Common myeloid progenitor, CD34-positive (primary cell): ENCODE measurements at places on chromosomes 7 and 10.

- DNase-seq = no peak
Observed at GRCh38 chr7:28958980-28959347, 834 bp upstream of the TRIL start.

GRCh38 chr10:99346247-99346646, 17.1 kb downstream of the CNNM1 start:
- DNase-seq = no peak

- no peak for DNase-seq
Observed at GRCh38 chr10:118239236-118239630, 102.9 kb downstream of the FAM204A start.

DNA sequence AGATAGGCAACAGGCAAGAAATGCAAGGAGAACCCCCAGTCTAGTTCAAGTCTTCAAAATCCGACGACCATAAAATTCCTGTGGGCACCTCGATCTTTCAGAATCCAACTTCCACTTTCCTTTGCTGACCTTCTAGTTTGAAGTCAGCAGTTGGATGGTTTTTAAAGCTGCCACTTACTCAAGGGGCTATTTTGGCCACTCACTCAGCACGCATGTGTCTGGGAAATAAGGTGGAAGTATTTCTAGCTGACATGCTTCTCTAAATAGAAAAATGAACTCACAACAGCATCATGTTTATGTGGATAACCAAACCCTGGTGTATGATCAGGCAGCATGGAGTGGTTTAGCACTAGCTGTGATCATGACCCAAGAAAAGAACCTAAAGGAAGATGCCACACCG, at the start of gene NRAP:
NRAP (minus strand) TSS at position 134 of the 400 bp plus-strand sequence. CDS start 159 bp downstream, outside the sequence.
- no peak for DNase-seq

DNA sequence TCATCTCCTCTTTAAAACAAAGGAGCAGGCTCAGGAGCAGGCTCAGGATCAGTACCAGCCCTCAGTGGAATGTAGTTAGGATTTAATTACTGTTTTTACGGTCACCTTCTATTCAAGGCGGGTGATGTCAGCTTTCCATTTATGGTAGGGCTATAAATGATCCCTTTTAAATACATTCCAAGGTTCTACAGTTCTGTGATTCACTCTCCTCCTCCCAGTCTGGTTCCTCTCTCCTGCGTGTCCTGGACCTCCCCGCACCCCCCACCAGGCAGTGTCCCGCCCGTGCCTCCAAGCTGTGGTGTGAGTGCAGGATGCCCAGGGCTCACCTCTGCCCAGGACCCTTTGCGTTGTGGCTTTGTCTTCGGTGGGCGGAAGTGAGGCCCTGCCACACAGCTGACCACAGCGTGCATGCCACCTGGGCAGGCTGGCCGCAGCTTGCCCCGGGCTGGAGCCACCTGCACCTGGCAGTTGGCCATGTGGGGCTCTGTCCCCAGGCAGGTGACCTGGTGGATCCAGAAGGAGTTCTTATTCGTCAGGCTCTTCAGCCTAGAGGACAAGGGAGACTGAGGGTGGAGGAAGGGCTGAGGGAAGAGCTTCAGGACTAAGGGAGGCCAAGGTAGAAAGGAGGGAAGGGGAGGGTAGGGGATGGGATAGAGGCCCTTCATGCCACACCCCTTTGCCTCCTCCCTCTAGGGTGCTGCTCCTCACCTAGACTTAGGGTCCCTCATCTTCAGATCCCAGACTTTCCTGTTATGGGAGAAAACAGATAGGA, 9.1 kb downstream of the LOXL4 start:
- no peak for DNase-seq

GRCh38 chr10:111018021-111018420, 58.8 kb upstream of the ADRA2A start:
- no peak for DNase-seq

- DNase-seq = no peak
Observed at GRCh38 chr10:100725071-100725471, 20.3 kb upstream of the PAX2 start.

- DNase-seq = no peak
Observed at GRCh38 chr7:91912494-91912893, 28.2 kb upstream of the AKAP9 start.
